HT1080 (cell line): ENCODE measurements at places on chromosomes 7 and 10. TPM values are rescaled to one million over a fixed set of nuclear protein-coding genes. Genes with fewer than 3 reads are reported as not detected.

- DNase-seq = no peak
Measured at GRCh38 chr10:48531486-48531885, 73.4 kb downstream of the ARHGAP22 start.

FRMD4A gene
- total RNA-seq = 50.5 and 60.8 TPM in 2 replicates

CHST3 gene
- total RNA-seq = 20.7 and 23.6 TPM in 2 replicates

MYL10 gene
- not detected in 2 replicates for total RNA-seq

DNA sequence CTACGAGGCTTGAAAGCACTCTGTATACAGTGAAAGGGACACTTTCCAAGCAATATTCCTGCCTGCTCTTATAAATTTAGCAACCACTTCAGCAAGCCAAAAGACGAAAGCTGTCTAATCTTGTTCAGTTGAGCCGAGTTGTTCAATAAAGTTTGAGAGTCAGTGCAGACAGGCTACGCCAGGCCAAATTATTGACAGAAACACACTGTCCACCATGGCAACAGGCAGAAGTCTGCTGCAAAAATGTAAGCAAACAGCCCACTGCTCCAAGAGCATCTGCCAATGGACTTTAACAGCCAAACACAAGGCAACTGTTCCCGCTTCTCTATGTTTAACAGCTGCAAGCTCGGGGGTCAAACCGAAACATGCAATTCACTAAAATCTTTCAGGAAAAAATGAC is 85.7 kb downstream of the GLI3 start:
- DNase-seq = no peak
